HCT116 (cell line): ENCODE measurements at places on chromosomes 7 and 10. TPM values are rescaled to one million over a fixed set of nuclear protein-coding genes. Genes with fewer than 3 reads are reported as not detected.
A peak's percentile ranks its signal among the peaks of the same experiment; 100 is the strongest.

DNA sequence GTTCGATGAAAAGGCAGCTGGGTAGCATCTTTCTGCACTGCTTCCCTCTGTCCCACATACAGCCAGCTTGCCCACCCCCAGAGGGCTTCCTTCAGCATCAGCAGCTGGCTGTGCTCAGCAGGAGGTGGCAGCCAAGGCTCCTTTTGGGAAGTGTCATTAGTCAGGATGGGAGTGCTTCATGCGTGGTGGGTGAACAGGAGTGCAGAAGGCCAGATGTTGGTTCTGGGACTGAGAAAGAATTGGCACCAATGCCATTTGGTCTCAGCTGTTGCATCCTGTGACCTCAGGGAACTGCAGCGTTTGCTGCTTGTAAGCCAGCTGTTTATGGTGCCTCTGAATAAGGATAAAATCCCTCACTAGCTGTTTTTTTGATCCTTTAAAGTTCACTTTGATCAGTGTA is 131.1 kb upstream of the SORCS3 start:
- no peak for DNase-seq
- H3K36me3 ChIP-seq, result no peaks in the 10 kb centered on the region
- no peak overlapping the region for H3K27ac ChIP-seq
- peaks cover 91% of the 10 kb centered on the region for H3K27me3 ChIP-seq
- H3K4me3 ChIP-seq, result no peak overlapping the region
- no peaks in the 10 kb centered on the region for H3K4me1 ChIP-seq

DNA sequence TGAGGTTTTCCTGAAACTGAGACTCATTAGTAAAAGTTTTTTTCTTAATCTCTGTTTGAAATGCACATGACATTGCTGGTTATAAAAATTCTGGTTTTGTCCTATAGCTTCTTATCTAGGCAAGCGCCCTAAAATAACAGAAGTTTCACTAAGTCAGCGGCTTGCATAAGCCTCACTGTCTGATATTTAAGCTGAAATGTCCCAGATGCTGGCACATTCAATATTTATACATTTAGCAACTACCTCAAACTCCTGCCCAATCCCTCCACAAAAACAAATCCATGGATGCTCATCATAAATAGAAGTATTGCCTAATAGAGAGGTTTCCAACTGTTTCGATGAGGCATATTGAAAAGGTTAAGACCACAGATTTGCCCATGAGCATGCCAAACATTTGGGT is 83.1 kb upstream of the EGR2 start:
- no peak overlapping the region for H3K27ac ChIP-seq
- DNase-seq, result no peak
- no peak overlapping the region for H3K4me3 ChIP-seq
- no peaks in the 10 kb centered on the region for H3K4me1 ChIP-seq
- H3K36me3 ChIP-seq, result no peaks in the 10 kb centered on the region

- no peak overlapping the region for H3K4me3 ChIP-seq
- H3K27me3 ChIP-seq, result no peaks in the 10 kb centered on the region
- DNase-seq, result no peak
- H3K27ac ChIP-seq, result no peak overlapping the region
These were observed 52.4 kb upstream of the GNAI1 start for GRCh38 chr7:80082213-80082612.

- no peak for DNase-seq
- no peak overlapping the region for H3K27ac ChIP-seq
- no peak overlapping the region for H3K4me3 ChIP-seq
- H3K4me1 ChIP-seq, result peaks cover 76% of the 10 kb centered on the region
- H3K36me3 ChIP-seq, result no peaks in the 10 kb centered on the region
These were observed 11.7 kb downstream of the VSIR start for GRCh38 chr10:71761541-71762113.

- H3K36me3 ChIP-seq, result no peaks in the 10 kb centered on the region
- H3K4me3 ChIP-seq, result no peak overlapping the region
- DNase-seq, result no peak
- no peaks in the 10 kb centered on the region for H3K4me1 ChIP-seq
These were observed 86.4 kb downstream of the PRPF18 start for GRCh38 chr10:13673156-13673555.

DNA sequence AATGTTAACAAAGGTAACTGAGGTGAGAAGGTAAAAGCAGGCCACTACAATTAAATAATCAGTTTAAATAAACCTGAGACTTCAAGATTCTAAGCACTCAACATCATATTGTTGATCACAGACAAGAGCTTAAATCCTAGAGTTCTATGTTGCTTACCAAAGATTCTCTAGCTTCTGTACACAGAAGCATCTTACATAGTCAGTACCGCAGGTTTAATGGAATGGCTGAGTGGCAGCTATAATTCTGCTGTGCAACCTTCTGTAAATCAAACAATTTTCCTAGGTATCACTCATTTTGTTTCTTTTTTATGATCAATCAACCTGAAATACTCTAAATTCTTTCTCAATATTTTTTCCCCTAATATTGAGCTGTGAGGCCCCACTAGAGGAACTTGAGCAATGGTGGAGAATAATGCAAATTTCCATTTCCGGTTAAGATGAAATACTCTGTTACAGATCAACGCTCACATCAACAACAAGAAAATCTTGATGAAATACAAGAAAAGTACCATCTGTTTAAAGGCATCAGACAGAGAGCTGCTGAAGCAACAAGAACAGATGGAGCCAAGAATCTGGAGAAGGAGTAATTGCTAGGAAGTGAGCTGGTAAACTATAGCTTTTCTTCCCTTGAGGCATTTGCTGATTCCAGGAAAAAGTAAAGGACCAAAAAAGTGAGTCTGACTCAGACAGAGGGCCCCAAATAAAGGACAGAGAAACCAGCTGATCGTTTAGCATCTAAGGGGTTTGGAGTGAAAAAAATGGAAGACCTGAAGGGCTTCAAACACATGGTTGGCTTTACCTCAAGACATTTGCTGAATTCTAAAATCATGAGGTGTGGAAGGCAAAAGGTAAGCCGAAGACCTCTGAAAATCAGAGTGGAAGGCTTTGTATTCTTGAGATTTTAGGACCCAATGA is 22.6 kb downstream of the PNPLA8 start:
- no peak overlapping the region for H3K4me3 ChIP-seq
- H3K4me1 ChIP-seq, result no peaks in the 10 kb centered on the region
- no peaks in the 10 kb centered on the region for H3K36me3 ChIP-seq
- H3K27me3 ChIP-seq, result no peaks in the 10 kb centered on the region

- H3K27ac ChIP-seq, result no peak overlapping the region
- H3K27me3 ChIP-seq, result no peaks in the 10 kb centered on the region
- H3K36me3 ChIP-seq, result peaks cover 12% of the 10 kb centered on the region
- peak overlapping the region; percentile 97 for H3K4me3 ChIP-seq
- peaks cover 32% of the 10 kb centered on the region for H3K4me1 ChIP-seq
These were observed 2.0 kb downstream of the IFRD1 start for GRCh38 chr7:112452102-112452888.

- H3K4me3 ChIP-seq, result no peak overlapping the region
- DNase-seq, result no peak
- no peaks in the 10 kb centered on the region for H3K4me1 ChIP-seq
- no peaks in the 10 kb centered on the region for H3K27me3 ChIP-seq
These were observed 214.0 kb upstream of the CHRM2 start for GRCh38 chr7:136654406-136654805.

- no peak overlapping the region for H3K4me3 ChIP-seq
- 0 out of 2 replicates have a peak, but pooled peaks cover 7% of the 10 kb centered on the region for H3K27me3 ChIP-seq
- no peak for DNase-seq
These were observed 45.2 kb downstream of the KIAA1217 start for GRCh38 chr10:24254180-24254579.

DNA sequence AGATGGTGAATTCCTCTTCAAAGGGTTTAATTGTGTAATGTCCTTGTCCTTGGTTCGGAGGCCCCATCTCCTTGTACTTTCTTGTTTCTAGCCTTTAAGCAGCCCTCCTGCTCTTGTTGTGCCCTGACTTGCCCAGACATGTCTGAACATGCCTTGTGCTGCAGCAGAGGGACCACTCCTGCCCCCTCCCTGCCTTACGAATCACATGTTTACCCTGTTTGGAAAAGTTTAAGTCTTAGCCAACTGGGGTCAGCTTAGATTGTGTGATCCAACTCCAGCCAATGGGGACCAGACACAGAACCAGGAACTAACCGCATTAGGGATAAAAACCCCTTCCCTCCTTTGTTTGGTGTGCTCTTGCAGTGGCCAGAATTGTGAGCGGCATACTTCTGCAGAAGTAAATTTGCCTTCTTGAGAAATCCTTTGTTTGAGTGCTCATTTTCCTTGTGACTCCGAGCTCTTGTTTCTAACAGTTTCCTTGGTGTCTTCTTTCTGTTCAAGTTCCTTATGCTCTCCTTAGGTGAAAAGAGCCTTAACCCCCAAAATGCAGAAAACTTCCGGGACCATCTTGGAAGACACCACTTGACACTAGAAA is 29.4 kb downstream of the CLRN3 start:
- no peak for DNase-seq
- H3K27ac ChIP-seq, result peak overlapping the region; percentile 6; the same call in 1 of the 2 replicates
- no peaks in the 10 kb centered on the region for H3K36me3 ChIP-seq

DNA sequence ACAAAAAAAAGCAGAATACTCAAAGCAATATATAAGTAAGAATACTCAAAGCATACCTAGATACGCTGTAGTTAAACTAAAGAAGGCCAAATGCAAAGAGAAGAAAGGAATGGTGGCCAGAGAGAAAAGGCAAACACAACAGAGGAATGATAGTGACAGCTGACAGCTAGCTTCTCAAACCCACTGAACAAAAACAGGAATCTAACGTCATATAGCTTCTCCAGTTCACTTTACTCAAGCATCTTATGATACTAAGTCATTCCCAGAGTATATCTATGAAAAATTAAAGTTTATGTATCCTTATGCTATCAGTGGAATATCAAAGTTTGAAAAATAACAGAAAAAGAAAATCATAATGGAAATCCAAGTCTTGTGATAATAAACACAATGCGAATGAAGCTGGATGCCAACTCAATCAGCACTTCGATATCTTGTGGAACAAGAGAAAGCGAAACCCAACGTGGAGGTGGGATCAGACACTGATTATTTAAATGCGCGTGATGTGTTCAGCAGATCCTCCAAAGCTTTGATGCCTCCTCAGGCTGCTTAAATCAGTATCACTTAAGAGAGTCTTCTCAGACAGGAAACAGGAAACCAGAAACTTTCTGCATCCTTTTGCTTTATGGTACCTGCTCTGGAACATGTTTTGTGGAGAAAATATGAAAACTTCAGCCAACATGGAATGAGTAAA is 102.8 kb downstream of the PIP4K2A start:
- 0 out of 2 replicates have a peak, but pooled peaks cover 2% of the 10 kb centered on the region for H3K36me3 ChIP-seq
- H3K4me1 ChIP-seq, result peaks cover 18% of the 10 kb centered on the region
- no peak overlapping the region for H3K27ac ChIP-seq
- DNase-seq, result no peak

GRCh38 chr10:71864911-71865361 is 13.9 kb upstream of the PSAP start:
- no peak overlapping the region for H3K27ac ChIP-seq
- H3K4me3 ChIP-seq, result no peak overlapping the region
- no peaks in the 10 kb centered on the region for H3K27me3 ChIP-seq
- no peak for DNase-seq
- H3K36me3 ChIP-seq, result no peaks in the 10 kb centered on the region
- peaks cover 64% of the 10 kb centered on the region for H3K4me1 ChIP-seq

GRCh38 chr7:137985897-137986251 is 16.0 kb downstream of the CREB3L2 start:
- DNase-seq, result no peak
- H3K27ac ChIP-seq, result no peak overlapping the region
- no peaks in the 10 kb centered on the region for H3K27me3 ChIP-seq
- H3K4me3 ChIP-seq, result no peak overlapping the region

DNA sequence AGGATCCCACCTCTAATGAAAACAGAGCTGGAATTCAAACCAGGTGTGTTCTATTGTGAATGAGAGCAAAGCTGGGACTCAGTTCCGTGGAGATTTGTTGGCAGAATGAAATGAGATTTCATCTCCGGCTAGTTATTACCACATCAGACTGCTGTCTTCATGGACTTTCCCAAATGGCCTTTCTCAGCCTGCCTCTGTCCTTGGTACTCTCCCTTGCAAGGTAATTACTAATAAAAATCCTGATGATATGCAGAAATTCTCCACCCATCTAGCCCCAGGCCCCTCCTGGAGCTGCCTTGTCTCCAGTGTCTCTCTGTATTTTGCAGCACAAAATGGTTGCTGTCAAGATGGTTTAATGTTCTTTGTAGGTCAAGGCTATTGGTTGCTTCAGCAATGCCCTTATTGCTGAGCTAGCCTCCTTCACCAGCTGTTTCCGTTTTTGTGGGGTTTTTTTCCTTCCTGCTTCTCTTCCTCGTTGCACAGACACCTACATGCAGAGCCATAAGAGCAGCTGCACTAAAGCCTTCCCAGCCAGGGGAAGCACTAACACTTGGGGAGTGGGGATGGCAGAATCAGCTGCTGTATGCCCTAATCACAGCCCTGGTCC is 185.0 kb upstream of the GHITM start:
- H3K27me3 ChIP-seq, result peaks cover 6% of the 10 kb centered on the region
- no peaks in the 10 kb centered on the region for H3K36me3 ChIP-seq
- no peak for DNase-seq
- H3K4me1 ChIP-seq, result no peaks in the 10 kb centered on the region
- H3K27ac ChIP-seq, result no peak overlapping the region
- H3K4me3 ChIP-seq, result no peak overlapping the region

GRCh38 chr7:96033009-96033598 is 260.8 kb downstream of the DYNC1I1 start:
- DNase-seq, result no peak
- no peaks in the 10 kb centered on the region for H3K36me3 ChIP-seq
- H3K4me3 ChIP-seq, result no peak overlapping the region
- peaks cover 77% of the 10 kb centered on the region for H3K27me3 ChIP-seq
- H3K4me1 ChIP-seq, result no peaks in the 10 kb centered on the region
- H3K27ac ChIP-seq, result no peak overlapping the region

- no peak overlapping the region for H3K4me3 ChIP-seq
- no peak for DNase-seq
- no peak overlapping the region for H3K27ac ChIP-seq
- peaks cover 14% of the 10 kb centered on the region; the same call in 1 of the 2 replicates for H3K27me3 ChIP-seq
- H3K36me3 ChIP-seq, result no peaks in the 10 kb centered on the region
These were observed 314.2 kb downstream of the ADRA2A start for GRCh38 chr10:111390813-111391563.

- H3K27me3 ChIP-seq, result no peaks in the 10 kb centered on the region
- no peak for DNase-seq
- no peaks in the 10 kb centered on the region for H3K36me3 ChIP-seq
These were observed 70.4 kb downstream of the AKR1B1 start for GRCh38 chr7:134388336-134389019.

- no peak for DNase-seq
- H3K27ac ChIP-seq, result no peak overlapping the region
- no peak overlapping the region for H3K4me3 ChIP-seq
- H3K36me3 ChIP-seq, result no peaks in the 10 kb centered on the region
- H3K4me1 ChIP-seq, result peaks cover 21% of the 10 kb centered on the region
These were observed 15.9 kb downstream of the DLG5 start for GRCh38 chr10:77910524-77911145.

The GHRHR gene
- total RNA-seq, result not detected

The CLCN1 gene
- total RNA-seq, result 0.47 TPM

The HSPA12A gene
- 19.8 TPM for total RNA-seq

The DDIT4 gene
- total RNA-seq, result 462 TPM

The RASSF4 gene
- 2.8 TPM for total RNA-seq

The PRR15 gene
- total RNA-seq, result 2.9 TPM

The MYL10 gene
- total RNA-seq, result not detected

The STEAP2 gene
- total RNA-seq, result 13.4 TPM

The NPC1L1 gene
- 0.15 TPM for total RNA-seq

The LRRC17 gene
- 0.47 TPM for total RNA-seq

The GIMAP8 gene
- 0.15 TPM for total RNA-seq

The FAM25A gene
- total RNA-seq, result 2.7 TPM

The IMPDH1 gene
- total RNA-seq, result 98.2 TPM
